ENCODE measurements at places on chromosomes 1 and 21.

DNA sequence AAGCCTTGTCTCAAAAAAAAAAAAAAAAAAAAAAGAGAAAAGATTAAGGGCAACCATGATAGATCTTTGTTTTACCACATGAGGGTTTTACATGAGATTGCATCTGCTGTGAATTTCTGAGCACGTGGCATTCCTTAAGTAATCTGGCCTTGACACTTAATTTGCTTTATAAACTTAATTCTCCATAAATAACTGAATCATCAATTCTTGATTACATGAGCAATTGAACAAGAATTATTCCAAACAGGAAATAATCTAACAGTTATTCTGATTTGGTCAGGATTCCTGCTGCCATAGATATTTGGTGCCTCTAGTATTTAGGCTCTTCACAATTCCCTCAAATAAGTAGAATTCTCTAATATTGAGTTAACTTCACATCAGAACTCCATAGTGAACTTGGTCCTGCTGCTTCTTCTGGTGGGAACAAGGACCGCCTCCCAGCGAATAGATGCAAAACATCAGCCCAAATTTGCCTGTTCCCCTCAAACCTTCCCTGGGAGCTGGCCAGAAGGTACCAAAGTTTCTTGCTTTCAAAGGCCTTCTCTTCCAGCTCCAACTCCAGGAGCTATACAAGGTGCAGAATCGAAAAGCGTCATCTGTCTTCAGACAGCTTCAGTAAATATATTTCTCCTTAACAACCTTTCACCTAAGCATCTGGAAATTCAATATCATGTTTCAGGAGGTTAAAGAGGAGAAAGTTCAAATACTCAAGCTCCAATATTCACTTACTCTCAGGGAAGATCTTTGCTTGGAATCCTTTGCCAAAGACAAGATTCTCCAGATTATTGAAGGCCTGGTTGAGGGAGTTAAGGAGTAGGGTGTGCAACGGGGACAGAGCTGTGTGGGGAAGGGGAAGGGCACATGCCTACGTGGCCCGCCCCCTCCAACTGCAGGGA lies 1.0 kb downstream of the KRTCAP2 start:
- DNase-seq, result no peak

- DNase-seq, result no peak
These were observed 17.5 kb downstream of the VASH2 start for GRCh38 chr1:212967801-212968200.

DNA sequence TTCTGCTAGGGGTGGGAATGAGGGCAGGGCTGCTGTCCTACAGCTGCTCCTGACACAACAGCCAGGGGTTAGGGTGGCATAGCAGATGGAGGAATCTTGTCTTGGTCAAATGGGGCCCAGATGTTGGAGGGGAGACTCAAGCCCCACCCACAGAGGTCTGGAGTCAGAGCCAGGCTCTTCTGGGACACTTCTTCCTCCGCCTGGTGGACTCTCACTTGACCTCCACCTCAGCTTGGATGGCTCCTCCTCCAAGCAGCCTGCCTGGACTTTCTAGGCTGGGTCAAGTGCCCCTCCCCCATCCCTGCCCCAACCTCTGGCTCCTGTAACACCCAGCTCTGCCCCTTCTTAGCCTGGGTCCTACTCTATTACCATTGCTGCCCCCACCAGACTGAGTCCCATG lies 35.5 kb downstream of the EPHA2 start:
- no peak for DNase-seq

- no peak for DNase-seq
These were observed 37.9 kb upstream of the C1orf198 start for GRCh38 chr1:230906226-230906625.

DNA sequence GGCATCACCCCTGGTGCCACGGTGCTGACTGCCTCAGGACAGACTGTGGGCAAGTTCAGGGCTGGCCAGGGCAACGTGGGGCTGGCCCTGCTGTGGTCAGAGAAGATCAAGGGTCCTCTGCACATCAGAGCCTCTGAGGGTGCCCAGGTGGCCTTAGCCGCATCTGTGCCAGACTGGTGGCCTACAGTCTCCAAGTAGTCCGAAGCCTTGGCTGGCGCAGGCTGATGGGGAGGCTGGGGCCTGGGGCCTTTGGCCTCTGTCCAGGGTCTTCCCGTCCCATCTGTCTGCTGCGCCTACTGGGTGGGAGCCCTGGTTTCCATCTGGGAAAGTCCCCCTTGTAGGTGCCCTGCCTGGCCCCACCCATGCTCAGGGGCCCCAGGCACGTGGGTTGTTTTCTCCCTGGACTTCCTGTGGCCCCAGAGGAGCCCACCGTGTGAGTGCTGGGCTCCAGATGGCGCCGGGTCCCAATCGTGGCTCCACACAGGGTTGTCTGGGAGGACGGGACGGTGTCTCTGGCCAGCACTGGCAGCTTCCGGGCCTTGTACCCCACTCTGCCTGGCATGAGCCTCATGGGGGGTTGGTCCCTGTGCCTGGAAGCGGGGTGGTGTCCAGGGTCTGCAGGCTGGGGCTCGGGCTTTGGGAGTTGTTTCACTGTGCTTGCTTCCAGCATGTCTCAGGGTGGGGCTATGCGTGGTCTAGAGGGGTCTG lies 9.9 kb downstream of the IBA57 start:
- no peak for DNase-seq

DNA sequence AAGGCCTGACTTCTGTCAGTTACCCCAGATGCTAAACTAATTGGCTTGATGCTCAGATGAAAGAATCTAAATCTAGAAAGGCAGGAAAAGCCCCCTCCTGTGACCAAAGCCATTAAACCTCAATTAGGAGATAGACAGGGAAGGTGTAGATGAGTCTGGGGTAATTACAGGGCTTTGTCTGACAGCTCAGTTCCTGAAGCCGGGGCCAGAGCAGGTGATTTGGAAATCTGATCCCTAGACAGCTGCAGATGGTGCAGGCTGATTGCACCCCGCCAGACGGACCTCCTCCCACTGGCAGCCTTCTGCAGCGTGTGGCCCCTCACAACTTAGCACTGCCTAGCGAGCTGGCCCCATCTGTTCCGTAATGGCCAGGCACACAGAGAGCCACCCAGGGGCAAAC lies 395.1 kb downstream of the HLX start:
- DNase-seq, result no peak

DNA sequence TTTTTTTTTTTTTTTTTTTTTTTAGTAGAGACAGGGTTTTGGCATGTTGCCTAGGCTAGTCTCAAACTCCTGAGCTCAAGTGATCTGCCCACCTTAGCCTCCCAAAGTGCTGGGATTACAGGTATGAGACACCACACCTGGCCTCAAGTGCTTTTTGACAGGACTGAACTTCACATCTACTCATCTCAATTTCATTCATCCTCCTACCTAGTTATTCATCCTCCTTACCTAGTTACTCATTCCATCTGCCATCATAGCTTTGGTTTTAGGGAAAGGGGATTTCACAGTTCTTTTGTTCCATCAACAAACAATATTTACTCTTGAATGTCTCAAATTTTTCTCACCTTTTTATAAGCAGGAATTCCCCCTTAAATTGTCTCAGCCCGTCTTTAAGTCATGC lies 38.6 kb upstream of the RALGPS2 start:
- no peak for DNase-seq

- no peak for DNase-seq
These were observed 27.1 kb downstream of the KAZN start for GRCh38 chr1:14625572-14625971.

DNA sequence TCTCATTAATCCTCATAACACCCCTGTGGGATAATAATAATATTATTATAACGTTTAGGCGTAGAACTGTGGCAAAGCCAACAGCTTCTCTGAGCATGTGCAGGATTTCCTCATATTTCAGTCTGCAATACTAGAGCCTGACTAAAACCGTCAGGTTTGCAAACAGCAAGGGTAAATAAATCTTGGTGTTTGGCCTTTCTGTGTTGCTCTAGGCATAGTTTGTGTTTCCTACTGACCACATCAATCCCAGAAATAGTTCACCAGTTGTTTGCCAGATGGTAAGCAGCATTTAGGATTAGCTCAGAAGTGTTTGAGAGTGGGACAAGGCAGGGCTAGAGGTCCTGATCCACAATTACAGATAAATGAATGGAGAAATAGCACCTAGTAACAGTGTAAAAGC lies 2.8 kb upstream of the KCNA3 start:
- no peak for DNase-seq

Data from GM19239 (cell line).